ENCODE measurements at places on chromosomes 12 and 14.

DNA sequence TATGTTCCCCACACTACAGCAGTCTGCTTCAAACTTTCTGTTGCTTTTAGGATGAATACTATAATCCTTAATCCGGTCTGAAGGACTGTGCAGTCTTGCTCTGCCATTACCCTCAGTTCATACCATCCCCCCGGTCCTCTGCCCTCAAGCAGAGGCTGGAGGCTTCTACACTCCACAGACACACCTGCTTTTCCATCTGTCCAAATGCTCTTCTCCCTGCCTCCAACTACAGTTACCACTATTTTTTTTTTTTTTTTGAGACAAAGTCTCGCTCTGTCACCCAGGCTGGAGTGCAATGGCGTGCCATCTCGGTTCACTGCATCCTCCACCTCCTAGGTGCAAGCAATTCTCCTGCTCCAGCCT, 19.3 kb upstream of the KCNH3 start:
- no peak for DNase-seq

GRCh38 chr14:68548194-68549076, 244.4 kb downstream of the ZFP36L1 start:
- DNase-seq, result no peak

- no peak for DNase-seq
These were observed 191.8 kb downstream of the BMP4 start for GRCh38 chr14:53764846-53765245.

DNA sequence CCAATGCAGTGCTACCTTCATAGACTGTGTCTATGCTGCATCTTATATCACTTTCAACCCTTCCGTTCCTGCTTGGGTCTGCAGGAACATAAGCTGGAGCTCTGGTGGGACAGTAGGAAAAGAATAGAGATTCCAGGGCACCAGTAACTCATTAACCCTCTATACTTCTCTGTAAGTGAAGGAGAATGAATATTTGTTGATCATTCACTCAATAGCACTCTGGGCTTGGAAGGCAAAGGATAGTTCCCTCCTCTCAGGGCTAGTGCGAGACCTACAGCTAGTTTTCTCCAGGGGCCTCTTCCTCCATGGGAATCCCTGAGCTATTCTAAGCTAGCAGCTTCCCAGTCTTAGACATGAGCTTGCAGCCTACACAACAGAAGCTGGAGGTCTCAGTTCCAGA, 84.7 kb downstream of the BMP4 start:
- DNase-seq, result no peak
